ENCODE measurements at places on chromosomes 5 and 9. TPM values are rescaled to one million over a fixed set of nuclear protein-coding genes. Genes with fewer than 3 reads are reported as not detected.

ENTPD2 gene
- total RNA-seq: 0.16 TPM

GRCh38 chr9:133112663-133113026 is 8.4 kb downstream of the RALGDS start:
- no peak for DNase-seq

DNA sequence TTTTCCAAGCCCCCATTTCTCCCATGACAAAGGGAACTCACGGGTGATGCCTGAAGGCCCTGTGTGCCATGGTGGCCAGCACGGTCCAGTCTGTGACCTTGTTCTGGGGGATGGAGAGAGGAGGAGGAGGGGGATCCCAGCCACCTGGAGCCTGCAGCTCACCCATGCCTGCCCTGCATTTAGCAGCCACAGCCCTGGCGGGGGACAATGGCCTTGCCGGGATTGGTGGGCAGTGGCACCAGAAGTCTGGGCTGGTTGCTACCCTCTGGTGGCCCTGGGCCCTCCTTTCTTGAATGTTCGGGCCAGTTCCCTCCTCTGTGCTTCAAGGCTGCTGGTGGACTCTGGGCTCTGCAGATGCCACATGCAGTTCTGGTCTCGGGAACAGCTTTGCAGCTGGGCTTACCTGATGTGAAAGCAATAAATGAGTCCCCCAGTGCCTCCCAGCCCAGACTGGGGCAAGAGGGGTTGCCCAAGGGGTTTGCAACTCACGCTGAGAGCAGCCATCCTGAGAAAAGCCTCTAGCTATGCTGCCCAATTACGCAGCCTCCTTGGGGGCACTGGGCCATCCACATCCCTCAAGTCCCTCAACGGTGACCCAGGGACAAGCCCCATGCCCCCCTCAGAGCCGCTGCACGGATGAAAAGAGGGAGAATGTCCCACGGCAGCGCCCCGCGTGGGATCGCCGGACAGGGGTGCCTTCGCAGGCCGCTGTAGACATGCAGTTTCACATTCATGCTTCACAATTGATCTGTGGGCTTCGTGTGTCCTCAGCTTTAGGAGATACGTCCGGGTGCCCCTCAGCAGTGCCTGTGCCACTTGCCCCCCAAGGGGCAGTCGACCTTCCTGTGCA is 49.2 kb upstream of the FCN1 start:
- no peak for DNase-seq

EQTN gene
- total RNA-seq: 0.98 TPM

ITGA1 gene
- total RNA-seq: 36.6 TPM

DNA sequence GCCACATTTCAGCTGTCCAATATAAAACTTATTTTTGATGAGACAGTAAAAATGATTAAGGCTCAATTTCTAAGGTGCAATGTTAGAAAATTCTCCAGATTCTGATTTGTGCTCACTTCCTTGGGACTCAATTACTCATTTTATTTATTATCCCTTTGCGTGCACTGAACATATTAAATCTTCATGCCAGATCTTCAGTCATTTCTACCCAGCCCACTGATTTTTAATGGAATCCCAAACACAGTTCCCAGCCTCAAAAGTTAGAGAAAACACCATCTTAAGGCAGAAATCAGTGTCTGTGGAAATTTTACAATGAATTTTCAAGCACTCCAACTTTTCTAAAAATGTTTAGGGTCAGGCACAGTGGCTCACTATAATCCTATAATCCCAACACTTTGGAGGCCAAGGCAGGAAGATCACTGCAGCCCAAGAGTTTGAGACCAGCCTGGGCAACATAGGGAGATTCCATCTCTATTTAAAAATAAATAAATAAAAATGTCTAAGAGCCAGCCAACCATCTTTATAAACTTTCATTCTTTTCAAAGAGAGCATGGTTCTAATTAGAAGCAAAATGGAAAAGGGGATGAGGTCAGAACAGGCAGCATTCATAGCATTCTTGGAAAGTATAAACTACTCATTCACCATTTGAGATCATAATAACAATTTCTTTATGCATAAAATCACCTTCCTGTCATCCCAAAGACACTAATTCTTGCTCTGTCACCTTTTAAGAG is 53.7 kb downstream of the TLE1 start:
- no peak for DNase-seq

DNA sequence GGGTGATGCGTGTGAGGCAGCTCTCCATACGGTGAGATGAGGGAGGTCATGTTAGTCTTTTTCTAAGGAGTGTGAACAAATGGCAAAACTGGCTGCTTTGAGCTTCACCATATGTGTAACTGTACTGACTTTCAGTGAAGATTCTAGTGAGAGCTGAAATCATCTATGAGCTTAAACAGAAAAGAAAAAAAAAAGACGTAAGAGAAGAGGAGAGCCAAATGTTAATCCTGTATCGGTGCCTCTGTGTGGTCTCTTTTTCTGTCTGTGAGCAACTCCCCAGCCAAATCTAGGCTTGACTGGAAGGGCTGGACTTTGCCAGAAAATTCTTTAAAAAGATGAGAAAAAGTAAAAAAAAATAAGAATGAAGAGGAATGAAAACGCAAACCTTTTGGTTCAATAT is 209.7 kb upstream of the TUT7 start:
- DNase-seq: no peak

IGFBPL1 gene
- not detected for total RNA-seq

ENTPD8 gene
- total RNA-seq: not detected

GPX8 gene
- 24.9 TPM for total RNA-seq

GRCh38 chr5:177428574-177429217 is 2.2 kb downstream of the GRK6 start:
- no peak for DNase-seq

PCDHGA11 gene
- 9.7 TPM for total RNA-seq
